ENCODE measurements at places on chromosomes 4 and X.

GRCh38 chr4:154001193-154001592, 212.3 kb upstream of the SFRP2 start:
- DNase-seq: no peak

DNA sequence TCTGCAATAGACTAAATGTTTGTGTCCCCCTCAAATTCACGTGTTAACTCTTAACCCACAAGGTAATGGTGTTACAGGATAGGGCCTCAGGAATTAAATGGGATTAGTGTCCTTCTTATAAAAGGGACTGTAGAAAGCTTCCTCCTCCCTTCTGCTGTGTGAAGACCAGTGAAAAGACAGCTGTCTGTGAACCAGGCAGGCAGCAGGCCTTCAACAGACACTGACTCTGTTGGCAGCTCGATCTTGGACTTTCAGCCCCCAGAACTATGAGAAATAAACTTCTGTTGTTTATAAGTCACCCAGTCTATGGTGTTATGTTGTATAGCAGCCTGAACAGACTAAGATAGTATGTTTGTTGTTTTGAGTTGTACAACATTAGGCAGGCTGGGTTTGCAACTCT, 208.1 kb downstream of the GBA3 start:
- no peak for DNase-seq

DNA sequence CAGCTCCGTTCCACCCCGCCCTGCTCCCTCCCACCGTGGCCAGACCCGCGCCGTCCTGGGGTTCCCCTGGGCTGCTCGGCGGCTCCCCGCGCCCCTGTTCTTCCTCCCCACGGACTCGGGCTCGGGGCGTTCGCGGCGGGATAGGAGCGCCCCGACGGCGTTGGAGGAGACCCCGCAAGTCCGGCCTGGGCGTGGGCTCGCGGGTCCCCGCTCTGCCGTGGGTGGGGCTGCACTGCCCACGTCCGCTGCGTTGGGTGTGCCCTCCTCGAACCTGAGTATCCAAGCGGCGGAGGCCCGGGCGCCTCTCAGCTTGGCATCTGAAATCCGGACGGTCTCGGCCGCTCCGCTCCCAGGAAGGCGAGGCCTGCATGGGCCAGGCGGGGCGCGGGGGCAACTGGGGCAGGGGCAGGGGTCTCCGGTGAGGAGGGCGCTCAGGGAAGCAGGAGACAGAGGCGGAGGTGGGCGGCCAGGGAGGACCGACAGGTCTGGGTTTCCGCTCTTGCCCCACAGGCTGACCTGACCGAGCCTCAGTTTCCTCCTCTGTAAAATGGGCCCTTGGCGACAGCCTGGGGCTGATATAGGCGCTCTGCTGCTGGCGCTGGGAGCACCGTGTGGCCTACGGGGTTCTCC, 12.0 kb upstream of the NAT8L start:
- no peak for DNase-seq

- no peak for DNase-seq
These were observed 67.8 kb downstream of the SLC34A2 start for GRCh38 chr4:25723409-25723808.

GRCh38 chrX:43375136-43375535, 281.0 kb upstream of the MAOA start:
- DNase-seq: no peak

DNA sequence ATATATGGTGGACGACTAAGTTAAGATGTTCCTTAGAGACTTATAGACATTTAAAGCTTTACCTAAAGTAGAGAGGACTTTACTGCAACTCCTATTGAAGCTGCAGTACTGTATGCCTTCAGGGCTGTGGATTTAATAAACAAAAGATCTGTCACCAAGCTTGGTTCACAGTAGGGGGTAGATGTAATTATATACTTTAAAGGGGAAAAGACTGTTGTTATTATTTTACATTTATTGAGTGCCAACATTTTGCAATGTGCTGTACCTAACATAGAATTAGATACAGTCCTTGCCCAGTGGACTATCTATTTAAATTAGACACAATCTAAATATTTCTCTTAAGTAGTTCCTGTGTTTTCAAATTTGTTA, 67.2 kb downstream of the SLIT2 start:
- DNase-seq: no peak

DNA sequence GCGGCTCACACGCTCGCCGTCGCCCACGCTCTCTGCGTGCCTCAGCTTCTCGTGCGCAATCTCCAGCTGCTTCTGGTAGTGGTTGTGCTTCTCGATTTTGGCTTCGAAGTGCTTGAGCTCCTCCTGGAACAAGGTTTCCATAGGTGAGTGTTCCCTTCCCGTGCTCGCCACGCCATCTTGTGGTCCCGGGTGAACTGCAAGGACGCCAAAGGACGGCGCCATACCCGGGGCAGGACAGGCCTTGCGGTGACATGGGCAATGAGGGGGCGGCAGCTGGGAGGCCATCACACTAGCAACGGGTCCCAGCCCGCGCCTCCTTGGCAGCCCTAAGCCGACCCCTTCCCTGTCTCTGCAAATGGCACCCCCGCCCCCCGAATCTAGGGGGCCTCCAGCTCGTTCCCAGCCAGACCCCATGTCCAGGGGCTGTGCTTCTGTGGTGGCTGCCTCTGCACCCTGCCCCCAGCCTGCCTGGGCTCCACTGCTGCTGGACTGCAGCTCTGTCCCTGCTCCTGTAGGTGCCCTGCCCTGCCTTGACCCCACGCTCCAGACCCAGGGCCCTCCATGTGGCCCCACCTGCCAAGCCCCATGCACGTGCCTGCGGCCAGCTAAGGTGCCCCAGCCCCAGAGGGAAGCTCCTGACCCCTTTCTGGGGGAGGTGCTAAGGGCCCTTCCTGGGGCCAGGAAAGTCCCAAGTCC, 17.3 kb downstream of the LRPAP1 start:
- DNase-seq: no peak
